ENCODE measurements at places on chromosomes 6 and 20. TPM values are rescaled to one million over a fixed set of nuclear protein-coding genes. Genes with fewer than 3 reads are reported as not detected.

The GPX5 gene
- polyA plus RNA-seq, result not detected

The MYBL2 gene
- 1.6 TPM for polyA plus RNA-seq

The FHL5 gene
- not detected for polyA plus RNA-seq

The PRR18 gene
- polyA plus RNA-seq, result not detected

The HLA-DQA1 gene
- polyA plus RNA-seq, result 28.4 TPM

The GNAS-AS1 gene
- polyA plus RNA-seq, result not detected

The SLC12A5 gene
- not detected for polyA plus RNA-seq

The MLIP gene
- polyA plus RNA-seq, result not detected

The FOXC1 gene
- polyA plus RNA-seq, result not detected

The RPP40 gene
- polyA plus RNA-seq, result 16.1 TPM

The CCM2L gene
- polyA plus RNA-seq, result not detected

The RAD21L1 gene
- 0.46 TPM for polyA plus RNA-seq

The BANF2 gene
- not detected for polyA plus RNA-seq

The CALHM4 gene
- polyA plus RNA-seq, result not detected

The SLC17A2 gene
- not detected for polyA plus RNA-seq

The SOX18 gene
- not detected for polyA plus RNA-seq

The MC3R gene
- polyA plus RNA-seq, result not detected

Data from CD4-positive, CD25-positive, alpha-beta regulatory T cell (primary cell).